ENCODE measurements at places on chromosomes 13 and 19. TPM values are rescaled to one million over a fixed set of nuclear protein-coding genes. Genes with fewer than 3 reads are reported as not detected.

Gene KANK2
- 3.0 TPM for total RNA-seq

DNA sequence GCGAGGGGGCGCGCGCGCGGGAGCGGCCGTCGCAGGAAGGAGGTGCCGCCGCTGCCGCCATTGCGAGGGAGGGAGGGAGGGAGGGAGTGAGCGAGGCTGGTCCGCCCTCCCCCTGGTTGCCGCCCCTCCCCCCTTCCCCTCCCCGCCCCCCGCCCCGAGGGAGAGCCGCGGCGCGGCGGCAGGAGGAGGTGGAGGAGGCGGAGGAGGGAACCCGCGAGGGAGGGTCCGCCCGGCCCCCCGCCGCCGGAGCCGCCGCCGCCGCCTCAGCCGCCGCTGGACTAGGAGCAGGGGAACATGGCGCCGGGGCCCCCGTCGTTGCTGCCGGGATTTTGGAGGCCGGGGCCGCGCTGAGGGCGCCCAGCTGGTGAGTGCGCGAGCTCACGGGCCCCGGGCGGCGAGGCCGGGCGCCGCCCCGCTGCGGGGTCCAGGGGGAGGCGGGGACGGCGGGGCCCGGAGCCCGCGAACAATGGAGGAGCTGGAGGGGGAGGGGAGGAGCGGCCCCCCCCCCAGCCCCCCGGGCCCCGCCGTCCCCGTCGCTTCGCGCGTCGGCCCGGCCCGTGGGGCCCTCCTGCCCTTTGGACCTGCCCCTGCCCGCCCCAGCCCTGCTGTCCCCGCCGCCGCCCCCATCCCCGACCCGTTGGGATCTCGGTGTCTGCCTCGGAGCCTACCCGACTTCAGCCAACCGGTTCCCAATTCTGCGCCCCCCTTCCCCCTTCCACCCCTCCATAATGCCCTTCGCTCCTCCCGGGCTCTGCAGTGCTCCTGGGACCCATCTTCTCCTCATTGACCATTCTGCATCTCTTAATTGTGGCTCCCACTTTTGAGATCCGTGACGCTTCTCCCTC is at the start of gene ARHGAP35:
TSS of gene ARHGAP35 (plus strand) at position 152 of the 845 bp plus-strand sequence. CDS start 57,679 bp downstream, outside the sequence.
- no peaks in the 10 kb centered on the region for H3K27me3 ChIP-seq
- peak within 1 kb of the TSS; percentile 85 for H3K4me3 ChIP-seq
- peak within 1 kb of the TSS; percentile 91 for H3K27ac ChIP-seq
- peaks cover 10% of the 10 kb centered on the region for H3K36me3 ChIP-seq
- H3K4me1 ChIP-seq = peaks cover 19% of the 10 kb centered on the region
- DNase-seq = peak; percentile 70

DNA sequence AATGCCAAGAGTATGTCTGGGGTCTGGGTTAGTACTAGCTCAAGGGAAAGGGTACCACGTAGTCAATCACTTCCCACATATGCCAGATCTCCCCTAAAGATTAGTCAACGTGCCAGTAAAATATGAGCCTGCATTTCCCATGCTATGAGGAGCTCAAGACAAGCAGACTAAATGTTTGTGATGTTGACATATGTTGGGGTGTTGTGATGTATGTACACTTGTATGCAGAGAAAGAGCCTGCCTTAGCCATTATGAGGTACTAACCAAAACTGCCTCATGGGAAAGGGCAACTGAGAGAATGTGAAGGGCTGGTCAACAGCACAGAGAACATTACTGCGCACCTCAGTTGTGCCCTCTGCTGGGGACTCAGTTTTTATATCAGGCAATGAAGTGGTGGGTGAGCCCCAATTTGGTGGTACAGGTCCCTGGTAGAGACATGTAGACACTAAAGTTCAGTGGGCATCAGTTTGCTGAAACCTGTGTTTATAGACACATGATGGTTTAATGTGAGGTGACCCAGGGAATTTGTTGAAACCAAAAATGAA is 287.0 kb downstream of the DCT start:
- H3K36me3 ChIP-seq = no peaks in the 10 kb centered on the region
- H3K27ac ChIP-seq = no peak overlapping the region
- no peak overlapping the region for H3K4me3 ChIP-seq
- peaks cover 3% of the 10 kb centered on the region for H3K27me3 ChIP-seq
- DNase-seq = no peak

GRCh38 chr19:662207-662961 is 630 bp downstream of the RNF126 start:
- H3K36me3 ChIP-seq = peaks cover 16% of the 10 kb centered on the region
- peak overlapping the region; percentile 93 for H3K27ac ChIP-seq
- no peaks in the 10 kb centered on the region for H3K27me3 ChIP-seq
- peak overlapping the region; percentile 94 for H3K4me3 ChIP-seq

GRCh38 chr19:39263912-39264305 is 4.3 kb upstream of the IFNL2 start:
- no peak overlapping the region for H3K27ac ChIP-seq
- peaks cover 3% of the 10 kb centered on the region for H3K4me1 ChIP-seq
- H3K27me3 ChIP-seq = peaks cover 33% of the 10 kb centered on the region

- peak; percentile 62 for DNase-seq
- H3K27ac ChIP-seq = no peak overlapping the region
- no peaks in the 10 kb centered on the region for H3K27me3 ChIP-seq
- H3K4me3 ChIP-seq = no peak overlapping the region
These were observed 465.1 kb upstream of the PCDH20 start for GRCh38 chr13:61880578-61881283.

DNA sequence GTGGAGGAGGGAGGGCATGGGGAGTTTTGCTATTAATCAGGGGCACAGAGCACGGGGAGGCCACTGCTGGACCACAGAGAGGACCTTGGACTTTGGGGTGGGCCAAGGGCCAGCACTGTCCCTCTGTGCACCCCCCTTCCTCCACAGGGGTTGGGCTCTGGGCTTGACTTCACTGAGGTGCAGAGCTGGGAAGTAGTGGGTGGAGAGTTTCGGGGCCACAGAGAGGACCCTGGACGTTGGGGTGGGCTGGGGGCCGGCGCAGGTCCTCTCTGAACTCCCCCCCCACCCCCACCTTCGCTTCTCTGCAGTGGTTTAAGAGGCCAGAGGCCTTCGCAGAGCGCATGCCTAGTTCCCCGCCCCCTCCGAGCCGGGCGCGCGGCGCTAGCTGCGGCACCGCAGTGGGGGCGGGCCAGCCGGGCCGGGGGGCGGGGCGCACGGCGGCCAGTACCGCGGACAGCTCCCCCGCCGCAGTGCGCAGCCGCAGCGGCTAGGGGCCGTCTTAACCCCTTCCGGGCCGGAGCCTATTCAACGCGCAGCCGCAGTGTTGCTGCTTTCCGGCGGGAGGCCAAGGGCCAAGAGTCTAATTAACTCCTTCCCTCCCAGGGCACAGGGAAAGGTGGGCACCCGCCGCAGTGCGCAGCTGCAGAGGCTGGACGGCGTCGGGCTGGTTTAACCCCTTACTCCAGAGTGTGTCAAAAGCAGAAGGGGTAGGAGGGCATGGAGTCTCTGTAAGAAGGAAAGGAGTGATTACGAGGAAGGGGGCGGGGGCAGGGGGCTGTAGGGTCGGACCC is 3.7 kb downstream of the KCNC3 start:
- peaks cover 20% of the 10 kb centered on the region for H3K27me3 ChIP-seq
- H3K36me3 ChIP-seq = peaks cover 26% of the 10 kb centered on the region
- peaks cover 42% of the 10 kb centered on the region for H3K4me1 ChIP-seq

GRCh38 chr19:4851551-4852290 is 15.7 kb downstream of the PLIN3 start:
- H3K27me3 ChIP-seq = no peaks in the 10 kb centered on the region
- peaks cover 2% of the 10 kb centered on the region for H3K4me1 ChIP-seq
- H3K27ac ChIP-seq = no peak overlapping the region
- peaks cover 12% of the 10 kb centered on the region for H3K36me3 ChIP-seq

DNA sequence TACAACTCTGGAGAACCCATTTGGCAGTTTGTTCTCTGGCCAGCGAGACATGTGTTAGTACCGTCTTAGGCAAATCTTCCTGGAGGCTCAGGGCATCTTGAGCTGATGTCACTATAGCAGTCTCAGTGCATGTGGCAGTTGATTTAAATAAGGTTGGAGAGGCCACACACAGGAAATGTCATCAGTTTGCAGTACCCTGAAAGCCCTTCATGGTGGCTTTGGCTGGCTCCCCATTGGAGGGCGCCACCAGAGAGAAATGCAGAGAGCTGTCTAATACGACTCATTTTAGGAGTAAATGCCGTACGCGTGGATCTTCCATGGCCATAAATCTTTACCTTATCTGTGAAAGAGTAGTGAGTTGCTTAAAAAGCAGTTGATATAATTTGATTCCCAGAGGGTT is 163.1 kb downstream of the STK24 start:
- peaks cover 11% of the 10 kb centered on the region for H3K27me3 ChIP-seq
- H3K4me3 ChIP-seq = no peak overlapping the region
- H3K4me1 ChIP-seq = peaks cover 6% of the 10 kb centered on the region
- no peak overlapping the region for H3K27ac ChIP-seq

Gene ERICH6B
- not detected for total RNA-seq

GRCh38 chr19:15576526-15577156 is 38.4 kb upstream of the CYP4F8 start:
- peaks cover 8% of the 10 kb centered on the region for H3K27me3 ChIP-seq
- no peaks in the 10 kb centered on the region for H3K4me1 ChIP-seq
- DNase-seq = no peak

- H3K36me3 ChIP-seq = peaks cover 18% of the 10 kb centered on the region
- H3K27me3 ChIP-seq = no peaks in the 10 kb centered on the region
- no peak for DNase-seq
These were observed 12.3 kb downstream of the GATAD2A start for GRCh38 chr19:19417628-19418245.

- no peak for DNase-seq
- no peaks in the 10 kb centered on the region for H3K36me3 ChIP-seq
- no peak overlapping the region for H3K27ac ChIP-seq
- H3K4me3 ChIP-seq = no peak overlapping the region
These were observed 3.8 kb upstream of the IFNL4 start for GRCh38 chr19:39252458-39252857.

DNA sequence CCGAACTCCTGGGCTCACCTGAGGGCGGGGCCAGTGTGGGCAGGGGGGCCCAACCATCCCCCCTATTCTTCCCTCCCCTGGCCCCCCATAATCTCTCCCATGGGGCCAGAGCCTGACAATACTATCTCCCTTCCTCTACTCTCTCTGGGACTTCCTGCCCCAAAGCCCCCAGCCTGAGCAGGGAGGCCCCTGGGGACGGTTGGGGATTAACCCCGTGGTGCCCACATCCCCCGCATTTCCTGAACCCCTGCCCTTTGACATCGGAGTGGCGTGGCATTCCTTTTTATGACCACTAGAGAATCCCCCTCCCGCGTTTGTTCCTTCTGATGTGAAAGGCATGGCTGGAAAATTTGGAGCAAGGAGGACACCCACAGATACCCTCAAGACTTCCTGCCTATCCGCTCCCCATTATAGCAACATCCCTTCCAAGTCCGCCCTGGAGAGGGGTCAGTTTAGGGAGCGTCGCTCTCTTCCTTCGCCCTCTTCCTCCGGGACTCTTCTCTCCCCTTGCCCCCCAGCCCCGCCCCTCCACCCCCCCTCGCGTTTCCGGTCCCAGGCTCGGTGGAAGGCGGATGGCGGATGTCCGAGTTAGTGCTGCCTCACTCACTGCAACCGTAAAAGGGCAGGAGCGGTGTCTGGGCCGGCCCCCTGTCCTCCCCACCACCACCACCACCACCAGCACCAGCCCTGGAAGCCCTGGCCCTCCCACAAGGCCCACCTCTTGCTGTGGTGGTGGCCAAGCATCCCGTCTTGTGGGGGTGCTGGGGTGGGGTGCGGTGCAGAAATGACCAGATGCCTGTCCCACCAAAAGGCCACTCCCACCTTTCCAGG is 1.8 kb downstream of the VASP start:
- H3K27me3 ChIP-seq = no peaks in the 10 kb centered on the region
- H3K4me1 ChIP-seq = peaks cover 47% of the 10 kb centered on the region
- H3K27ac ChIP-seq = peak overlapping the region; percentile 84
- peak; percentile 84 for DNase-seq

GRCh38 chr19:18634612-18635297 is 2.1 kb upstream of the KLHL26 start:
- no peak overlapping the region for H3K27ac ChIP-seq
- peaks cover 12% of the 10 kb centered on the region for H3K27me3 ChIP-seq
- DNase-seq = peak; percentile 66
- H3K4me3 ChIP-seq = no peak overlapping the region

DNA sequence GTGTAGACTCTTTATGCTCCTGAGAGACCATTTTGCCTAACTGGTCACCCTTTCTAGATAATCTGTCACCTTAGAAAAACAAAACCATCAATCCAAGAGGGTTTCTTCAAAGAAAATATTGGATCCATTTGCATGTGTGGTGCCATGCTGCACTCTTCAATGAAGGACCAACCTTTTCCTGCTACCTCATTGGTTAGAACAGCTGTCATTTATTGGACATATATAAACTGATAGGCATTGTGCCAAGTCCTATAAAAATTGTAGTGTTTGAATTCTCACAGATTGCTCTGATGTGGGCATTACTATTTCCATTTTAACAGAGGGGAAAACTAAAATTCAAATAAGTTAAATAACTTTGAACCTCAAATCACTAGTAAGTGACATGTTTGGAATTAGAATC is 333.2 kb downstream of the MYO16 start:
- no peak overlapping the region for H3K4me3 ChIP-seq
- no peak for DNase-seq
- no peak overlapping the region for H3K27ac ChIP-seq
- peaks cover 2% of the 10 kb centered on the region for H3K27me3 ChIP-seq

Gene BRSK1
- total RNA-seq = 5.9 TPM

Gene HCST
- 46.1 TPM for total RNA-seq

Gene ICAM4
- total RNA-seq = 0.71 TPM

Gene CALR3
- total RNA-seq = not detected

Gene IL4I1
- total RNA-seq = 40.4 TPM

Gene EXOC3L2
- not detected for total RNA-seq

Gene RGS9BP
- 0.14 TPM for total RNA-seq

GRCh38 chr13:113620036-113620796 is 35.7 kb downstream of the TFDP1 start:
- DNase-seq = no peak
- H3K27ac ChIP-seq = no peak overlapping the region
- no peak overlapping the region for H3K4me3 ChIP-seq
- no peaks in the 10 kb centered on the region for H3K27me3 ChIP-seq
- H3K4me1 ChIP-seq = no peaks in the 10 kb centered on the region

DNA sequence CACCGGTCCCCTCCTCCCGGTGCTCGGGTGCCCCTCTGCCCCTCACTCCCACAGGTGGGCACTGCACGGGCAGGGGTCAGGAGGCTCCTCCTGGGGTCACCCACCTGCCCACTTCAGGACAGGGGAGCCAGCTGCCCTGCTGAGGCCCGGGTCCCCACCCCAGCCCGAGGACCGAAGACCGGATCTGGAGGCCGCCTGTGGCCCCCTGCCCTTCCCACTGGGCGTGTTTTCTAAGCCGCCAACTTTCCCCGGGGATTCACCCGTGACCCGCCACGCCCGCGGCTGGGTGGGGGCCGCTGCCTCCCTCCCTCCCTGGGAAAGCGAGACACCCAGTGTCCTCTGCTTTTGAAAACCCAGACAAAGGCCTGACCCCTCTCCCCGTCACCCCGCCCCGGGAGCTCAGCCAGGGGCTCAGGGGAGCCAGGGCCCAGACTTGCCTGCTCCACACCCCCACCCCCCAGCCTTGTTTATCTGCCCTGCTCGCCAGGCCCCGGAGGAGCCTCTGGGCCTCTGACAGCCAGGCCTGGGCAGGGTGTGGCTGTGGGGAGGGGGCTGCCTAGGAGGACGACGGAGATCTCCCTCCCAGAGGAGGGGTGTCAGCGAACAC is 1.3 kb downstream of the PALM start:
- peaks cover 24% of the 10 kb centered on the region for H3K27me3 ChIP-seq
- H3K27ac ChIP-seq = no peak overlapping the region
- no peak overlapping the region for H3K4me3 ChIP-seq
- no peak for DNase-seq
- H3K4me1 ChIP-seq = no peaks in the 10 kb centered on the region
- H3K36me3 ChIP-seq = no peaks in the 10 kb centered on the region

Gene SPIB
- total RNA-seq = 1.6 TPM

- peak overlapping the region; percentile 82 for H3K4me3 ChIP-seq
- peak; percentile 85 for DNase-seq
- peaks cover 22% of the 10 kb centered on the region for H3K4me1 ChIP-seq
These were observed 822 bp upstream of the ZBTB7A start for GRCh38 chr19:4067396-4068046.
